ENCODE measurements at places on chromosomes 6 and 20. TPM values are rescaled to one million over a fixed set of nuclear protein-coding genes. Genes with fewer than 3 reads are reported as not detected.

MYBL2 gene
- total RNA-seq: 95.1 TPM

TFAP2D gene
- total RNA-seq: not detected

INSM1 gene
- total RNA-seq: 30.1 TPM

HLA-DQA1 gene
- total RNA-seq: 13.3 TPM

CYP24A1 gene
- total RNA-seq: not detected

Data from activated T-helper 1 cell treated with anti-CD3 and anti-CD28 coated beads, Interleukin-12 subunit alpha, Interleukin-12 subunit beta, Interleukin-2, Interleukin-4 antibody, amounts not matched to agents 30 ng/mL and 10 ng/mL and 1 ng/mL, durations not matched to agents 14 hours and 24 hours and 36 hours (primary cell).